H9 (cell line): ENCODE measurements at places on chromosomes 12 and 14. TPM values are rescaled to one million over a fixed set of nuclear protein-coding genes. Genes with fewer than 3 reads are reported as not detected.

COX8C gene
- total RNA-seq, result not detected in 2 replicates

DNA sequence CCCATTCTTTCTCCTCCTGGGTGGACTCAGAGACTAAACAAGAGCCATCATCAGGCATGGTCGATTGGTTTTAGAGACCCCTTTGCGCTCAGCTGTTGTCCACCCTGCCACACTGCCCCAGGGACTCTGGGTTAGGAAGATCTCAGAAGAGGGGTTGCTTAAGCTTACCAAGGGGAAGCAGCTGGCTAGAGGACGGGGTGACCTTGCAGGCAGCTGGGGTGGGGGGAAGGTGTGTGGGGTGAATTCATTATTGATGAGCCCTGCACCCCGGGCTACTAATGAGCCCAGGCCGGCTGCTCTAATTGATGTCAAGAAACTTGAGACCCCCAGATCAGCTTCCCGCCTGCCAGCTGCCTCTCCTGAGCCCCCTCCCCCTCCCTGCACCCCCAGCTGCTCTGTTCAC lies 8.7 kb upstream of the ZNF385A start:
- no peak for DNase-seq

- DNase-seq, result peak; percentile 35
Observed at GRCh38 chr14:95619785-95620417, 66.3 kb upstream of the TCL1B start.

GUCY2C gene
- total RNA-seq, result 1.3 and 1.9 TPM in 2 replicates

DNA sequence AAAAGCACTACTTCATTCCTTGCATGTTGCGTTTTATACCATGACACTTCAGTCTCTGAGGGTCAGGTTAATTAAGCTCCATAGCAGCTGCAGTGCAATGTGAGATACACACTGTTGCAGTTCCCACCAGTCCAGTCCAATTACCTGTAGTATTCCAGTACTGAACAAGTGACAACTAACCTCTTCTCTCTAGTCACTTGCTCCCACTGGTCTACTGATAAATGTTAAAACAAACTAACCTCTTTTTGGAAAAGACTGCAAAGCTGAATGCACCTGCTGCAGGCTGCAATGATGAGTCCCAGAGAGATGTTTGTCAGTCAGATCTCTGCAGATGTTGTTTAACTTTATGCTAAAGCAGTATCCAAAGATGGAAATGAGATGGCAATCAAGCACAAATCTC lies 7.9 kb downstream of the NOVA1 start:
- no peak for DNase-seq

DNA sequence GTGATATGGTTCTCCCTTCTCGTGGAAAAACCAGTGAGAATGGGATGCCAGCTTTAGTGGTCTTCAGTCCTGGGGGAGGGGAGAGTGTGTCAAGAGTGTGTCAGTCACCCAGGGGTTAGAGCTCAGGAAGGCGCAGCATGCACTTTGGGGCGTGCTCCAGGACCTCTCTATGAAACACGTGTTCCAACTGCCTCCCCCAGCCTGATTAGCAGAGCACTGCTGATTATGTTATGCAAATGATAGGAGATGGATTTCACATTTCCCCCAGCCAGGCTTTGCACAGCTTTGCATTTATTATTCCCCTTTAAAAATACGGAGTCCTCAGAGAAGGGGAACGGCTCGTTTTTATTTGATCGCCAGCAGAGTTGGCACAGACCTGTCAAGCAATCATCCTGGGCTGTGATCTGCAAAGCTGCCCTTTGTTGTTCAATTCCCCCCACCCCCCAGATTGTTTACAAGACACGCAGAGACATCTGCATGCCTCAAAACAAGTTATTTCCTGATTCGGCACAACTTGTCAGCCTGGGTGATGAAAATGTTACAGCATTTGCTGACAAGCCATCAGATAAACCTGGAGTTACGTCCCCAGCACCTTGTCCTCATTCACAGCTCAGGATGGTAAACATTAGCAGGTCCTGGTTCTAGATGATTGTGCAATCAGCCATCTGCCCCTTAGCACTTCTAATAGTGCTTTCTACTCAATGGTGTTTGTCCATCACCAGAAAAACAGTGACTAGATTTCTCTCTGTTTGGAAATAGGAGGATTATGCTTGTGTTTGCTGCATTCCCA lies 196.5 kb downstream of the NOVA1 start:
- no peak for DNase-seq
